Activated CD4-positive, alpha-beta T cell treated with anti-CD3 and anti-CD28 coated beads, Interleukin-10, Interleukin-2, amounts not matched to agents 100 ng/mL and 50 ng/mL, durations not matched to agents 16 hours and 8 hours (primary cell): ENCODE measurements at places on chromosomes 2 and 18.

GRCh38 chr18:70672581-70672980, 383.7 kb downstream of the SOCS6 start:
- no peak for DNase-seq

GRCh38 chr2:17470855-17471641, 47.2 kb downstream of the RAD51AP2 start:
- DNase-seq, result no peak

- DNase-seq, result no peak
Measured at GRCh38 chr2:19881908-19882265, 19.9 kb downstream of the TTC32 start.

GRCh38 chr18:9137168-9138066, 836 bp downstream of the ANKRD12 start:
- DNase-seq, result peak; percentile 80

GRCh38 chr2:26299471-26300101, 46.4 kb upstream of the SELENOI start:
- peak; percentile 34 for DNase-seq

- peak; percentile 18 for DNase-seq
Measured at GRCh38 chr2:209977386-209978239, 24.8 kb upstream of the RPE start.

DNA sequence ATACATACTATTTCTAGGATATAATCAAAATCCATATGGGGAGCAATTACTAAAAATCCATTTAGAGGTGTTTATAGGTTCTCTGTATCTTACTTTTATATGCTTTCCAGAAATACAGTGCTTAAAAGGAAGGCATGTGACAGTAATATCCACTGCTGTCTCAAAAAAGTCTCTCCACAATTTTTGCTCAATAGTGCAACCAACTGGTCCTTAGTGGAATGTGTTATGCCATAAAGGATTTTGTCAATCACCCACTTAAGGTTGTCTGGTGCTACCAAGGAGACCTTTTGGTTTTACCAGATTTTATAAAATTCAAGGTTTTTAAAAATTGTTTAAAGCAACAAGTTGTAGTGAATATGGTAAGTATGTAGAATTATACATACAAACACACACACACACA, 328.5 kb upstream of the DSEL start:
- no peak for DNase-seq

DNA sequence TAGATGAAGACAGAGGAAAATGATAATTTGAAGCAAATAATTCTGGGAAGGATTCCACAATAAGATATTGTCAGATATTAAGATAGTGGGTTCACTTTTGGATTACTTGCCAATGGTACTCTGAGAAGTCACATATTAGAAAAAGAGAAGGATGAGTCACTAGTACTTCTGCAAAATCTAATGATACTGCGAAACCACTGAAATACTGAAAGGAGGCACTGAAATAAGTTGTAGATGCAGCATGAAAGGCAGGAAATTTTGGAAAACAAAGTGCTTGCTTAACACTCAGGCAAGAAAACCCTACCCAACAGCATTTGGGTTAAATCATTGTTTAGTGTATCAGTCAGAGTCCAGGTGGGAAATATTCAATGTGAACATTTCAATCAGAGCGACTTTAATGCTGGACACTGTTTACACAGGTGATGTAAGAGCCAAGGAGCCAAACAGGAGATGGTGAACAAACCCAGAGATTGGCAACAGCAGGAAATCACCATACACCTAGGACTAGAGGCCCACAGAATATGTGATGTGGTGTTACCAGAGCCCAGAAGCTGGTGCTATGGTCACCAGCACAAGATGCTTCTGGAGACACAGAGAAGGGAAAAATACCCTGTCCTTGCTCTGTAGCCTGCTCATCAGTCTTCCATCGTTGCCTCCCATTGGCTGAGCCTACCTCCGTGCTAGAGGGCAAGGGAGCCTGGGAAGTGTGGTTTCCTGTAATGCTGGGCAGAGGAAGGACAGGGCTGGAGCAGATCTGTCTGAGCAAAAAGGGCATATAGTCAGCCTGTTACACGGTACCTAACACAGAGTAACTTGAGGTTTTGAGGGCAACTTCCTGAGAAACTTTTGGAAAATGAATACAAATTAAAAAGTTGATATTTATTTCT, 204.7 kb upstream of the ITGA4 start:
- DNase-seq, result no peak

DNA sequence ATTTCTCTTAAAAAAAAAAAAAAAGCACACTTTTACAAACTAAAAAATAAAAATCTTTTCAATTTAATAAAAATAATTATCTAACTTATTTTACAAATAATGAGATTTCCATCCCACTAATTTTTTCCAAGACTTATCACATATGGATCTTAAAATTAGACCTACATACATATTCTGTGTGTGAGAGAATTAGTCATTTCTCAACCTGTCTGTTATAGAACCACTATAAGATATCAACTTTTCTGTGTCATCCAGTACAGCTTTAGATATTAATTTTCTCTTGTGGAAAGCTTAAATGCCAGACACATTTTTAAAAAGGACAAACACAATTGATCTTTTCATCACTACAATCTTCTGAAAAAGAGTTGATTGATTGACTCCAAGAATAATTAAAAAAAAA, 38.1 kb downstream of the FANCL start:
- DNase-seq, result no peak

- no peak for DNase-seq
Measured at GRCh38 chr2:228709788-228710371, 528.4 kb upstream of the SPHKAP start.

DNA sequence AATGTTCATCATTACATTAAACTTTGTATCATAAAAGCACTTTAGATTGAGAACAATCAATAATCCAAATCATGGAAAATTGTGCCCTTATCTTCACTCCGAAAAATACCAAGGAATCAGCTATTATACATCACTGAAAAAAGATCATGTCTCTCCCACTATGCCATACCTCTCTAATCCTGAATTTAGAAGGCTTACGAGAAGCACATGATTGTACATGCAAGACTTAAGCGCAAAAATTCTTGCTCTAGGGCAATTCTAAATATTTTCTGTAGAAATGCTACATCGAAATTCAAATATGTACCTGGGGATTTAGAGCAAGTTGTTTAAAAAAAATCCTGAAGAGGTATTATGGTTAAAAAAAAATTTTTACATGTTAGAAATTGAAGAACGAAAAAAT, 1.3 kb downstream of the CYTIP start:
- DNase-seq, result no peak

DNA sequence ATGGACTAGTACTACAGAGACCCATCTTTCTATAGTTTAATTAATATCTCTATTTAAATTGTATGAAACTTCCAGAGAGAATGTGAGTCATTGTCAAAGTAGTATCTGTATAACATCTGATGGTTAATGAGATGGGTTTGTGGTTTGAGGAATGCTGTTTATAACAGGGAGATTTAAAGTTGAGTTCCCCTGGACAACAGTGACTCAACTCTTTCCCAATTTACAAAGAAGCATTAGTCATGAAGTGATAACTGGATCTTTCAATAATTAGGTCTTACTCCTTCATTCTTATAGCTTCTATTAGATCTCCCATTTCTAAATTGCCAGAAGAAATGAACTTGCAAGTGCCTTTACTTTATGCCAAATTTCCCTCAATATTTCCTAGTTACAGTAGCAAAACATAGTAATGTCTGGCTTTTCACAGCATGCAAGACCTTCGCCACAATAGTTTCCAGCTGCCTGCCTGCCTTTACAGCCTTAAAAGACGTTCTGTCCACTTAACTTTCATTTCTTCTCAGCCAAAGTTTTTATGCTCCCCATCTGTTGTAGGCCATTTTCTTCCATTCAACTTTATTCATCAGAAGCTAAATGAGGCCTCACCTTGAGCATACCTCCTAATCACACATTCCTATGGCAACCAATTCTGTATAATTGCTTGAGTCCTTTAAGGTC, 47.7 kb upstream of the WDR75 start:
- no peak for DNase-seq

- DNase-seq, result peak; percentile 31
Measured at GRCh38 chr2:121128741-121129659, 156.0 kb downstream of the TFCP2L1 start.

DNA sequence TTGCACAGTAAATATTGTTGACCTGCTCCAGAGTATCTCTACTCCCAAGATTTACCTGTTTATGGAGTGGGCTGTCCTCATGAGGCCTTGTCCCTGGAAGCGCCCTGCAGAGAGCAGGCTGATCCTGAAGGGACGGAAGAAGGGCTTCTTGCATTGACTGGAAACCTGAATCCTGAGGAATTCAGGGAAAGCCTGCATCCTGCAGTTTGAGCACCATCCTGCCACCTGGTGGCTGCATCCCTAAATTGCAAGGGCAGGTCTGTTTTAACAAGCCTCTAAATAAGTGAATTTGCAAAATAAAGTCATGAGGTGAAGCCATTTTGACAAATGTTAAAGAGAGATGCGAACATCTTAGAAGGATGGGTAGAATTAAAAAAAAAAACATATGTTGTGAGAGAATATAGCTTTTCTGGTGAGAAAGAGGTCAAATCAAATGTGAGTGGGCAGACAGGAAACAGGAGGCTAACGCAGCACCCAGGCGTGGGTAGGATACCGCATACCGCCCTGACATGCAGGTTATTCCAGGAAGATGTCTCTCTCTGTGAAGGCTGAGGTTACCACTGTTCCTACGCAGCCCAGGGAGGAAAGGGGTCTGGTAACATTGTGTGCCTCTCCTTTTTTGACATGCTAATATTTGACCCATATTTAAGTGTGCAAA, 754.9 kb downstream of the RNF144A start:
- DNase-seq, result peak; percentile 64

GRCh38 chr2:24456599-24457556, 34.2 kb upstream of the NCOA1 start:
- peak; percentile 38 for DNase-seq

GRCh38 chr2:49934481-49934880, 780.2 kb upstream of the FSHR start:
- no peak for DNase-seq

- DNase-seq, result peak; percentile 98
Measured at GRCh38 chr2:42360890-42361727, at the start of gene COX7A2L. Gene COX7A2L (minus strand): TSS chr2:42361217. CDS start chr2:42361161, 56 bp downstream.

DNA sequence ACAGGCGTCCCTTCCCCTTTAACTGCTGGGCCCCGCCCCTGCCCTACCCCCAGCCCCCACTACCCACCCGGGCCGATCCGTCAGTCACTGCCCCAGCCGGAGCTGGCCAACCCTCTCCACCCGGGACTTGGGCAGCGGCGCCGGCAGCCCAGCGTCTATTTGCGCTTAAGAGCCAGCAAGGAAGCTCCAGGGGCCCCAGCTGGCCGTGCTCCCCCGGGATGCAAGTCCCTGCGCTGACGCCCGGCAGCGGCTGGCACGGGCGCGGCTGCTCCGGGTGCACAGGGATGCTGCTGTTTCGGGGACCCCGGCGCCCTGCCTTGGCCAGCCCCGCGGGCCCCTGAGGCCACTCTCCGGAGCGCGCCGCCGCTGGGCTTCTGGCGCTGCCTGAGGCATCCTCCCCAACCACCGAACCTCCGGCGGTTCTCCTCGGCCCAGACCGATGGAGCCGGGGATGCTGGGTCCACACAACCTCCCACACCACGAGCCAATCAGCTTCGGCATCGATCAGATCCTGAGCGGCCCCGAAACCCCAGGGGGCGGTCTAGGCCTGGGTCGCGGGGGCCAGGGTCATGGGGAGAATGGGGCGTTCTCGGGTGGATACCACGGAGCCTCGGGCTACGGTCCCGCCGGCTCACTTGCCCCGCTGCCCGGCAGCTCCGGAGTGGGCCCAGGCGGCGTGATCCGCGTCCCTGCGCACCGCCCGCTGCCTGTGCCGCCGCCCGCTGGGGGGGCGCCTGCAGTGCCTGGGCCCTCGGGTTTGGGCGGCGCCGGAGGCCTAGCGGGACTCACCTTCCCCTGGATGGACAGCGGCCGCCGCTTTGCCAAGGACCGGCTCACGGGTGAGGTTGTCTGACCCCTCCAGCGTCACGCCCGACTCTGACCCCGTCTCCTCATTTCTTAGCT, at the start of gene TLX2:
TSS of gene TLX2 (plus strand) at position 83 of the 903 bp plus-strand sequence. CDS start at position 440, 357 bp downstream.
- no peak for DNase-seq

- no peak for DNase-seq
Measured at GRCh38 chr2:57726294-57726693, 320.3 kb upstream of the VRK2 start.

GRCh38 chr2:43221763-43222474, 4.5 kb downstream of the ZFP36L2 start:
- peak; percentile 70 for DNase-seq

- DNase-seq, result no peak
Measured at GRCh38 chr2:221503965-221504364, 68.1 kb downstream of the EPHA4 start.

DNA sequence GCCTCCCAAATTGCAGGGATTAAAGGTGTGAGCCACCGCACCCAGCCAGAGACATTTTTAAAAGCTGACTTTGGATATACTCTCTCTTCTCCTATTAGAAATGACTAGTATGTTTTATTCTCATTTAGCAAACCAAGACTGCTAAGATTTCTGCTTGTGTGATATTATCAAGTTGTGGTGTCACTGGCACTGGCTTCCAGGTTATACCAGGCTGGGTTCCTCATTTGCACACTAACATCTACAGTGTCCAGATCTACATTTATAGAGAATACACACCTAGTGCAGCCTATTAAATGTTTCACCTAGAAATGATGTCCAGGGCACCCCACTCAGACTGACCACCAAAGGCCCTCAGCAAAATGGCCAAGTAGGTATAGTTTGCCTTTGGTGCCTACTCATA, 265.3 kb upstream of the STON1 start:
- no peak for DNase-seq

GRCh38 chr2:106161938-106162820, 31.9 kb downstream of the UXS1 start:
- DNase-seq, result no peak

DNA sequence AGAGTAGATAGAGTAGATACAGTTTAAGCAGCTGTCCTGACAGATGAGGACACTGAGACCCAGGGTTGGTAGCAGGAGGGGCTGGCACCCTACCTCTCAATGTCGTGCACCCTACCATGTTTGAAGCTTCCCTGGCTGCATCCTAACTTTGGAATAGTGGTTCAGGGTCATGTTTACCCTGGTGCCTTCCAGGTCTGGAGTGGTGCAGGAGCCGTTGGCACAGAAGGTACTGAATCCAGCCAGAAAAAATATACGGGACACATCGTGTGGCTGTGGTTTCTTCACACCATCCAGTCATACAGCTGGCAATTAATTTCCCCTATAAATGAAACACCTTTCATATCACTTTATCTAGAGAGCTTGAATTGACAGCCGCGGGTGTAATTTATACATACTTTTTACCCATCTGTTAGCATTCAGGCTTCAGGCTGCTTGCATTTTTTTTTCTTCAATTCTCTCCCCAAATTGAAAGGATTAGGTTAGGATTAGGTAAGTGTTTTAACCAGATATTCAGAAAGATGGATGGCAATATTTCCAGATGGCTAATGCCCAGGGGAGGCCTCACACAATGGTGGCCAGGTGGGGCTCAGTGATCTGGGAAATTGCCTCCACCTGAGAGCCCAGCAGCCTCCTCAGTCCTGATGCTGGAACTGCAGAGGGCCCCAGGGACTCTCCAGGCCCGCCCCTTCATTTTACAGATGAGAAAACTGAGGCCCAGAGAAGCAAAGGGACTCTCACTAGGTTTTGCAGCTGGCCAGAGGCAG, 127.0 kb downstream of the CELF4 start:
- no peak for DNase-seq

- DNase-seq, result peak; percentile 15
Measured at GRCh38 chr2:140863713-140864112, 1267.1 kb downstream of the LRP1B start.

GRCh38 chr2:67013821-67014220, 383.3 kb upstream of the ETAA1 start:
- no peak for DNase-seq
